ENCODE measurements at places on chromosomes 1 and 21. TPM values are rescaled to one million over a fixed set of nuclear protein-coding genes. Genes with fewer than 3 reads are reported as not detected.

- no peak overlapping the region for H3K4me3 ChIP-seq
- H3K4me1 ChIP-seq = no peaks in the 10 kb centered on the region
- H3K27me3 ChIP-seq = no peaks in the 10 kb centered on the region
- no peaks in the 10 kb centered on the region for H3K36me3 ChIP-seq
- DNase-seq = no peak
- no peak overlapping the region for H3K27ac ChIP-seq
Measured at GRCh38 chr1:66296370-66296769, 237.6 kb upstream of the SGIP1 start.

DNA sequence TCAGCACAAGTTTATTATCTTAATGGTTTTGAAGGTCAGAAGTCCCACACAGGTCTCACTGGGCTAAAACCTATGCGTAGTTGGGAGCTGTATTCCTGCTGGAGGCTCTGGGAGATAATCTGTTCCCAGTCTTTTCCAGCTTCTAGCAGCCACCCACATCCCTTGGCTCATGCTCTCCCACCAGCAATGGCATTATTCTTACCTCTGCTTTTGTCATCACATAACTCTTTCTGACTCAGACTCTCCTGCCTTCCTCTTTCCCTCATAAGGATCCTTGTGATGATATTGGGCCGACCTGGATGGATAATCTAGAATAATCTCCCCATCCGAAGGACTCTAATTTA, 122.2 kb upstream of the PRDX6 start:
- no peaks in the 10 kb centered on the region for H3K4me1 ChIP-seq
- no peak overlapping the region for H3K4me3 ChIP-seq
- no peak for DNase-seq
- H3K27ac ChIP-seq = no peak overlapping the region
- no peaks in the 10 kb centered on the region for H3K36me3 ChIP-seq
- no peaks in the 10 kb centered on the region for H3K27me3 ChIP-seq

DNA sequence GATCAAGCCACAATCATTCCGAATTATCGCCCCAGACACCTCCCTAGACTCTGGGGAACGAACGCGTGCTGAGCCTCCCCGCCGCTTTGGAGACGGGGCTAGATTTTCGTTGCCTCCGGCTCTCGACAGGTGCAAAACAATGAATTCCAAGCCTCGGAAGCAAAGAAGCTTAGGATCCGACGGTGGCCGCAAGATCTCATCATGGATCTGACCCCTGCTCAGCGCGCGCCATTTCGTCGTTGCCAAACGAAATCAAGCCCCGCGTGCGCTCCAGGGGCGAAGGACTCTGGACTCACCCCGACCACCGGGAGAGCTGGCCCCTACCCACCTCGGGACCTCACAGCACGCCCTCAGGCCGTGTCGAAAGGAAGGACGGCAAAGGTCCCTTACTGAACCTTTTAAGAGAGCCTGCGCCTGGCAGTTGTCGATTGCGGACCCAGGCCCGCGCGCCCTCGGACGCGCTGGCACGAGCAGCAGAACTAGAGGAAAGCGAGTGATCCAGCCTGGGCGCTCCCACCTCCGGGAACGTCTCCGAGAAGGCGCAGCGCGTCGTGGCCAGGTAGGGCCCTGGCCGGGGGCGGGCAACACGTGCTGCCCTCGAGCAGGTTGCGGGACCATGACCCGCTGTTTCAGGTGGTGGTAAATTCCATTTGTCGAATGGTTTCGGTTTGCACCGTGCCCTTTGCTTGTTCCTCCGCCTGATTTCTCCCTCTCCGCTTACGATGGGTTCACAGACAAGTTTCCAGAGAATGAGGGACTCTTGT, 1.6 kb upstream of the RUNX3 start:
- H3K4me3 ChIP-seq = no peak overlapping the region
- H3K27me3 ChIP-seq = no peaks in the 10 kb centered on the region
- H3K4me1 ChIP-seq = no peaks in the 10 kb centered on the region
- no peaks in the 10 kb centered on the region for H3K36me3 ChIP-seq
- no peak for DNase-seq
- no peak overlapping the region for H3K27ac ChIP-seq

GRCh38 chr21:27339902-27340301, 373.0 kb upstream of the ADAMTS5 start:
- no peak for DNase-seq
- no peaks in the 10 kb centered on the region for H3K4me1 ChIP-seq
- H3K27ac ChIP-seq = no peak overlapping the region
- no peaks in the 10 kb centered on the region for H3K36me3 ChIP-seq

The S100A7A gene
- total RNA-seq = not detected

- no peaks in the 10 kb centered on the region for H3K27me3 ChIP-seq
- H3K4me1 ChIP-seq = no peaks in the 10 kb centered on the region
- H3K27ac ChIP-seq = no peak overlapping the region
- no peak overlapping the region for H3K4me3 ChIP-seq
- no peak for DNase-seq
Measured at GRCh38 chr1:109351457-109351856, 44.6 kb upstream of the MYBPHL start.

- H3K27ac ChIP-seq = no peak overlapping the region
- H3K36me3 ChIP-seq = no peaks in the 10 kb centered on the region
- no peak overlapping the region for H3K4me3 ChIP-seq
- DNase-seq = no peak
- H3K27me3 ChIP-seq = no peaks in the 10 kb centered on the region
- H3K4me1 ChIP-seq = no peaks in the 10 kb centered on the region
Measured at GRCh38 chr21:36040389-36040788, 19.9 kb downstream of the SETD4 start.

The FALEC gene
- 0.63 TPM for total RNA-seq

The TNFRSF4 gene
- not detected for total RNA-seq

- DNase-seq = no peak
- no peak overlapping the region for H3K4me3 ChIP-seq
- H3K27ac ChIP-seq = no peak overlapping the region
- no peaks in the 10 kb centered on the region for H3K27me3 ChIP-seq
Measured at GRCh38 chr1:230218667-230219066, 151.6 kb downstream of the GALNT2 start.

The ANKRD65 gene
- total RNA-seq = 3.2 TPM

GRCh38 chr1:24096009-24096738, 15.8 kb downstream of the MYOM3 start:
- H3K4me3 ChIP-seq = no peak overlapping the region
- no peaks in the 10 kb centered on the region for H3K36me3 ChIP-seq
- DNase-seq = no peak
- H3K4me1 ChIP-seq = no peaks in the 10 kb centered on the region

DNA sequence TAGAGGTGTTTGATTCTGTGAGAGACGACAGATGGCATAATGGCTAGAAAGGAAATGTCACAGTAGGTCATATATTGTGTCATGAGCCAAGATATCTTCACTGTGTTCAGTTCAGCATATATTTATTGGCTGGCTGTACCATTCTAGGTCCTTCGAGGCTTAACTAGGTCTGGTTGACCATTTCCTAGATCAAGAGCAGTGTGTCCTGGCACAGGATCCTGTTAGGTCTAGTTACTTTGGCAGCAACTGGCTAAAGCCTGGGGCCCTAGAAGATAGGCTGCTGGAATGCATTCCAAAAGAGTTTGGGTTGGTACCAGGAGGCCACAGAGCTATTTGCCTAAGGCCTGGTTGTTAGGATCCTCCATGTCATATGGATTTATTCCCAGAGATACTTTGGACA, 20.9 kb downstream of the ZBTB40 start:
- no peaks in the 10 kb centered on the region for H3K27me3 ChIP-seq
- no peaks in the 10 kb centered on the region for H3K36me3 ChIP-seq
- H3K4me1 ChIP-seq = no peaks in the 10 kb centered on the region
- DNase-seq = no peak
- no peak overlapping the region for H3K27ac ChIP-seq
- H3K4me3 ChIP-seq = no peak overlapping the region

- H3K4me1 ChIP-seq = no peaks in the 10 kb centered on the region
- H3K4me3 ChIP-seq = no peak overlapping the region
- H3K27me3 ChIP-seq = no peaks in the 10 kb centered on the region
- no peak for DNase-seq
- no peaks in the 10 kb centered on the region for H3K36me3 ChIP-seq
Measured at GRCh38 chr1:97372531-97372930, 548.3 kb downstream of the DPYD start.

The OR2T11 gene
- total RNA-seq = not detected

The FAM131C gene
- total RNA-seq = 0.44 TPM

The OR2L13 gene
- not detected for total RNA-seq

- DNase-seq = no peak
- H3K36me3 ChIP-seq = no peaks in the 10 kb centered on the region
- no peak overlapping the region for H3K4me3 ChIP-seq
- peak overlapping the region; percentile 37 for H3K27ac ChIP-seq
- H3K27me3 ChIP-seq = no peaks in the 10 kb centered on the region
Measured at GRCh38 chr1:27346991-27347624, 5.3 kb downstream of the SYTL1 start.

DNA sequence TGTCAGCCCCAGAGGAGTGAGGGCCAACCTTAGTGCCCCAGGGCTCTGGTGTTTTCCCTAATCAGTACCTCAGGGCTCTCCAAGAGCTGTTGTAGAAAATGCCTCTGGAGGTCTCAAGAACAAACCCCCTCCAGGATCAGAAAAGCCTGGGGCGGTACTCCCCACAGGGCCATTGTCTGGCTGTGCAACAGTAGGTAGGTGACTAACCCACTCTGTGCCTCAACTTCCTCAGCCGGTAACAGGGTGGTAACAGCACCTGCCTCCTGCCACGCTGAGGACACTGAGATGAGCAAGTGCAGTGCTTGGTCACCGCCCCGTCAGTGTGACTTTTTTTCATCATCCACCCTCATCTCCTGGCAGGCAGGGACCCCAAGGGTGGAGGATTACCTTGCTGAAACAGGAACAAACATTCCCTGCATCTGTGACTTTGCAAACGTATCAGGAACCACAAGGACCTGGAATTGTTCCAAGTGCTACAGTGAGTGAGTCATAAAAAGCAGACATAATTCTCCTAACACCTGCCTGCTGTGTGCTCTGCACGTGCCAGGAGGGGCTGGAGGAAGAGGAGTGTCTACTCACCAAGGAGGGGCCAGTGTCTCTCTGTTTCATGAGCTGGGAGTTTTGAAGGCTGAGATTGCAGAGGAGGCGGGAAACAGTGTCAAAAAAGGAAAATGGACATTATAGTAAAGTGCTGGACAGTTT, 440.8 kb downstream of the NPHP4 start:
- no peak overlapping the region for H3K4me3 ChIP-seq
- no peaks in the 10 kb centered on the region for H3K27me3 ChIP-seq
- DNase-seq = no peak

The LRRC38 gene
- total RNA-seq = not detected

- H3K27me3 ChIP-seq = no peaks in the 10 kb centered on the region
- H3K27ac ChIP-seq = no peak overlapping the region
- no peak overlapping the region for H3K4me3 ChIP-seq
- no peaks in the 10 kb centered on the region for H3K36me3 ChIP-seq
Measured at GRCh38 chr1:43957407-43958040, 10.8 kb downstream of the IPO13 start.

DNA sequence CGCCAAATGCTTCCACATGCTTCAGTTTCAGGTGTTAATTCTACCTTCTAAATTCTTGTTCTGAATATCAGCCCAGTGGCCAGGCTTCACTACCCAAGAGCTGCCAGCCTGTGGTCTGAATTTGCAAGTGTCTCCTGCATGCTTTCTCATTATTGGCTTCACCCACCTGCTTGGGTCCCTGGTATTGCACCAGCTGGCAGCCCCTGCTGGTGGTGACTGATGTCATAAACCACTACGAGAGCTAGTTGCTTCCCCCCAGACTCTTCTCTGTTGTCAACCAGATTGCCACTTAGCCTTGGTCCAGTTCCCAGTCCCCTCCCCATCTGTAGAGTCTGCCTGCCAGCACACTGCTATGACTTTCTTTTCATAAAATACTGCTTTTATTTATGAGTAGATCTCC, 197.7 kb upstream of the DUSP10 start:
- no peak overlapping the region for H3K4me3 ChIP-seq
- no peak for DNase-seq
- no peak overlapping the region for H3K27ac ChIP-seq
- H3K4me1 ChIP-seq = no peaks in the 10 kb centered on the region
- no peaks in the 10 kb centered on the region for H3K27me3 ChIP-seq
- H3K36me3 ChIP-seq = no peaks in the 10 kb centered on the region

GRCh38 chr21:31727181-31727580, 4.7 kb downstream of the SCAF4 start:
- peaks cover 18% of the 10 kb centered on the region for H3K4me1 ChIP-seq
- H3K27ac ChIP-seq = no peak overlapping the region
- no peaks in the 10 kb centered on the region for H3K27me3 ChIP-seq
- H3K36me3 ChIP-seq = no peaks in the 10 kb centered on the region

The VTCN1 gene
- 0.52 TPM for total RNA-seq

- H3K27me3 ChIP-seq = no peaks in the 10 kb centered on the region
- H3K4me1 ChIP-seq = no peaks in the 10 kb centered on the region
- H3K4me3 ChIP-seq = no peak overlapping the region
- H3K36me3 ChIP-seq = no peaks in the 10 kb centered on the region
- H3K27ac ChIP-seq = no peak overlapping the region
- no peak for DNase-seq
Measured at GRCh38 chr1:5522531-5523145, 469.6 kb downstream of the NPHP4 start.

DNA sequence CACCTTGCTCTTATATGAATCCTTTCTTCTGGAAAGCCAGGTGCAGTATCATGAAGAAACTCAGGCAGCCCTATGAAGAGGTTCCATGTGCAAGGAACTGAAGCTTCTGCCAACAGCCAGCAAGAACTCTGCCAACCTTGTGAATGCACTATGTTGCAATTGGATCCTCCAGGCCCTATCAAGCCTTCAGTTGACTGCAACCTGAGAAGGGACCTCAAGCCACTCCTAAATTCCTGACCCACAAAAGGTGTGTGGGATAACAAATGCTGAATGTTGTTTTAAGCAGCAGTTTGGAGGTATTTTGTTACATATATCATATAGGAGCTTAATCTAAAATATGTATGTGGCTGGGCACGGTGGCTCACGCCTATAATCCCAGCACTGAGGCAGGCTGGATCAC, 84.0 kb downstream of the RERE start:
- H3K4me3 ChIP-seq = no peak overlapping the region
- no peaks in the 10 kb centered on the region for H3K36me3 ChIP-seq
- DNase-seq = no peak
- no peaks in the 10 kb centered on the region for H3K27me3 ChIP-seq

- no peaks in the 10 kb centered on the region for H3K36me3 ChIP-seq
- DNase-seq = no peak
- H3K27me3 ChIP-seq = no peaks in the 10 kb centered on the region
- H3K4me3 ChIP-seq = no peak overlapping the region
- H3K27ac ChIP-seq = no peak overlapping the region
Measured at GRCh38 chr1:162732566-162733335, 57.8 kb upstream of the HSD17B7 start.

DNA sequence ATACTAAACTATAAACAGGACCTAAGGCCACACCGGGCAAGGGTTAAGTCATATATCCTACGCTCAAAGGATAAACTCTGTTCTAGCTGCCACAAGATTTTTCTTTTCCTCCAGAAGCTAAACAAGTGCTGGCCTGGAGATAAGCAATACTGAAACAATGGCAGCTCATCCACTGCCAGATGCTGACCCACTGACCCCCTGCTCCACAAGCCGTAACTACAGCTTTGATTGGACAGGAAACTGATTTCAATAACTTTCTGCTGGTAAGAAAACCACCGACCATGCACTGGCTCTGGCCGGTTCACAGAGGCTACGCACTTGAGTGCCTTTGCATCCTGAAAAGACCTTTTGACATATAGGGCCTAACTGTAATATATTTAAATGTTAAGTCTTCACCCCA, 51.3 kb upstream of the PLA2G2C start:
- H3K27ac ChIP-seq = no peak overlapping the region
- no peak for DNase-seq
- H3K27me3 ChIP-seq = no peaks in the 10 kb centered on the region
- no peaks in the 10 kb centered on the region for H3K4me1 ChIP-seq
- H3K36me3 ChIP-seq = no peaks in the 10 kb centered on the region
- H3K4me3 ChIP-seq = no peak overlapping the region

All from Caco-2 (cell line).